OCI-M1 (cell line): ENCODE measurements at places on chromosomes 4 and X.

DNA sequence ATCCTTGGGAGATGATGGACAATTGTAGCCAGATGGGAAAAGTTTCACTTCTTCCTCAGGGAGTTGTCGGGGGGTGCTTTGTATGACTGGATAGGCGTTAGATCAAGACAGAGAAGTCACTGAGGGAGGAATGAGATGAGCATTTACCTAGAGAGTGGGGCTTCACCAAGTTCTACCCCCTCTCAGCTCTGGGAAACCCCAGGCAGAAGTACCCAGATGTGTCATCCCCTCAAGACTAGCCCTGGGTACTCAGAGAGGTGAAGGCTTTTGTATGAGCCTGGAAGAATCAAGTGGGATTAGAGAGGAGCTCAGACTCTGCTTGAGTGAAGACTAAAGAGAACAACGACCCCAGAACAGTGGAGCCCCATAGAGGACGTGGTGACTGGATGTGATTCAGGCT, 1.9 kb downstream of the MAGEB1 start:
- no peak for DNase-seq

- DNase-seq, result no peak
These were observed 44.5 kb downstream of the MGST2 start for GRCh38 chr4:139710073-139710472.

DNA sequence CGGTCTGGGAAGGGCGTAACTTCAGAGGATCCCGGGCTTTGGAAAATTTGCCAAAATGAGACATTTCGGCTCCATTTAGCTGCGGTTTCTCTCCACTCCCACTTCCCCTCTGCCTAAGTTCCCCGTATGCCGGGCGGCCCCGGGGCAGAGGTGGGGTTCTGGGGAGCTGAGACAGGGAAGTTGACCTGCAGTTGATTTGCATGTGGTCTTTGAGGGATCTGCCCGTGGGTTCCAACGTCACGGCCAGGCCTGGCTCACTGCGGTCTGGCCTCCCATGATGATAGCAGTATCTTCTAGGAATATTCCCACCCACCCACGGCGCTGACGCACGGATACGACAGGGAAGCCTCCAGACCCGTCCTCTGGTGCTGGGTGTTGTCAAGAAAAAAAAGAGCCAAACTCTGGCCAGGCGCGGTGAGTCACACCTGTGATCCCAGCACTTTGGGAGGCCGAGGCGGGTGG, 27.3 kb upstream of the CRLF2 start:
- peak; percentile 80 for DNase-seq

GRCh38 chrX:13077168-13077567, 32.7 kb upstream of the FAM9C start:
- no peak for DNase-seq

- peak; percentile 50 for DNase-seq
These were observed 11.4 kb downstream of the INTS6L start for GRCh38 chrX:135531813-135532212.

- DNase-seq, result no peak
These were observed 99.5 kb upstream of the CTSO start for GRCh38 chr4:156053174-156053573.

- DNase-seq, result no peak
These were observed 28.2 kb downstream of the UVSSA start for GRCh38 chr4:1375051-1375721.

DNA sequence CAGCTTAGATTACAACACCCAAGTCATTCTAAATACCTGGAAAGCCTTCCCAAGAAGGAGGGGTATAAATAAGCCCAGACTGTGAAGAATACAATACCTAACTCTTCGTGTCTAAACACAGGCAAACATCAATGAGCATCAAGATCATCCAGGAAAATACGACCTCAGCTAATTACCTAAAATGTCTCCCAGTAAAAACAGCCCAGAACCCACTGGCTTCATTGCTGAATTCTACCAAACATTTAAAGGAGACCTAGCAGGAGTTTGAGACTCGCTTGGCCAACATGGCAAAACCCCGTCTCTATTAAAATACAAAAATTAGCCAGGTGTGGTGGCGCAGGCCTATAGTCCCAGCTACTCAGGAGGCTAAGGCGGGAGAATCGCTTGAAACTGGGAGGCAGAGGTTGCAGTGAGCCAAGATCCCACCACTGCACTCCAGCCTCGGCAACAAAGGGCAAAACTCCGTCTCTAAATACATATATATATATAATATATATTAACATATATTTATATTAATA, 19.1 kb upstream of the HSFX4 start:
- DNase-seq, result no peak

DNA sequence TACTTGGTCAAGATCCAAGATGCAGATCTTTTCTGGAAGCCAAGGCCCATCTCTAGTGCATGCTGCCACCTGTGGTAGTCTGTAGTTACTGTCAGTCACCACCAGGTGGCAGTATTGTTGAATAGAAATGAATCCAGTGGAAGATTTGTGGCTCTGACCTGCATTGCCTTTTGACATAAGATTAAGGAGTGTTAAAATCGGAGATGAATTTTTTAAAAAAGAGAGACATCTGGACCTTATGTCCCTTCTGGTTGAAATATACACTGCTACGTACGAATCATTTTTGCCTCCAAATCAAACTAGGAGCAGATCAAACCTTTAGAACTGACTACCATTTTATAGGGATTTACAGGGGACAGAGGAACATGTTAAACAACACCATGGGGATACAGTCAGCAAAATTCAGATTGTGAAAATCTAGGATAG, 46.9 kb upstream of the RHOH start:
- DNase-seq, result peak; percentile 92

DNA sequence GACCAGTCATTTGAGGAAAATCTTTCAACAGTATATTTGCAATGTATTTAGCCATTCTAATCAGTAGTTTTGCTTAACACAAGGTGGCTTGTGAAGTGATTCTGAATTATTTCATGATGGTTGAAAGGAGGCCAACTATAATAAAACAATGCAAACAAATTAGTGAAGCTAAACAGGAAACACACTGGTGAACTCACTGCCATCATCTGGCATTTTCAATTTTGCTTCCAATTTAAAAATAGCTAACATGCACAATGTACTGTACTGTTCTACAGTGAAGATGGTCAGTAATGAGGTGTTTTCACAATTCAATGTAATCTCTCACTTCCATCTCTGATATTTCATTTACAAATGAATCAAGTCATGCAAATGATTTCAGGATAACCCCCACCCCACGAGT, 31.1 kb downstream of the PGRMC2 start:
- no peak for DNase-seq

GRCh38 chrX:12771445-12772069, 19.7 kb upstream of the PRPS2 start:
- peak; percentile 83 for DNase-seq

GRCh38 chr4:4461850-4462249, 74.9 kb downstream of the NSG1 start:
- DNase-seq, result no peak

DNA sequence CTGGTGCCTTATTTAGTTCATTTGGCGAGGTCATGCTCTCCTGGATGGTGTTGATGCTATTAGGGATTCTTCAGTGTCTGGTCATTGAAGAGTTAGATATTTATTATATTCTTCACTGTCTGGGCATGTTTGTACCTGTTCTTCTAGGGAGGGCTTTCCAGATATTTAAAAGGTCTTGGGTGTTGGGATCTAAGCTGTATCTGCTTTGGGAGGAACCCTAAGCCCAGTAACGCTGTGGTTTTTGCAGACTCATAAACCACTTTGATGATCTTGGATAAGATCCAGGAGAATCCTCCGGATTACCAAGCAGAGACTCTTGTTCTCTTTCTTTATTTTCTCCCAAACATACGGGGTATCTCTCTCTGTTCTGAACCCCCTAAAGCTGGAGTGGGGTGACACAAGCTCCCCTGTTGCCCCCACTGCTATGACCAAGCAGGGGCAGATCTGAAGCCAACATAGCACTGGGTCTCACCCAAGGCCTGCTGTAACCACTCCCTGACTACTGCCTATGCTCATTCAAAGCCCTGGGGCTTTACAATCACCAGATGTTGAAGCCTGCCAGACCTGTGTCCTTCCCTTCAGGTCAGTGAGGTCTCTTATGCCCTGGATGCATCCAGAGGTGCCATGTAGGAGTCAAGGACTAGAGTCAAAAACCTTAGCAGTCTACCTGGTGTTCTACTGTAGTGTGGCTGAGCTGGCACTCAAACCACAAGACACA, 187.6 kb downstream of the GUCY2F start:
- no peak for DNase-seq

- no peak for DNase-seq
These were observed 526.5 kb downstream of the TRIML1 start for GRCh38 chr4:188665491-188666457.

GRCh38 chr4:8039290-8039689, 99.6 kb upstream of the AFAP1 start:
- DNase-seq, result no peak

GRCh38 chr4:162981823-162982222, 184.9 kb downstream of the NAF1 start:
- DNase-seq, result no peak

DNA sequence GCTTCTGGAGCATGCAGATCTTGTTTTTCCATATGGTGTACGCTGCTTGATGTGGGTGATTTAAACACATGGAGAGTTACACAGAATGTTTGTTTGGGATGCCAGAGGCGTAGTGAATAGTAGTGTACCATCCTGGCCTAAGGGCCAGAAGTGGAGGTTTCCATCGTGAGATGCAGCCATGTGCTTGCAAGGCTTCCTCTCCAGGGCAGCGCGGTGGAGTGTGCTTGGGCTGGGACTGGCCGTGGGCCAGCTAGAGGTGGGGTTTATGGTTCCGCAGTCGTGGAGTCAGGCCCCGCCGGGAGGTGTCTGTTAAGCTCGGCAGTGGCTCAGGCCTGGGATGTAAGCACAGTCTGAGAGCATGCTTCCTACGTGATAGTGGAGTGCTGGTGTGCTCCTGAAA, 14.0 kb downstream of the STOX2 start:
- DNase-seq, result no peak

DNA sequence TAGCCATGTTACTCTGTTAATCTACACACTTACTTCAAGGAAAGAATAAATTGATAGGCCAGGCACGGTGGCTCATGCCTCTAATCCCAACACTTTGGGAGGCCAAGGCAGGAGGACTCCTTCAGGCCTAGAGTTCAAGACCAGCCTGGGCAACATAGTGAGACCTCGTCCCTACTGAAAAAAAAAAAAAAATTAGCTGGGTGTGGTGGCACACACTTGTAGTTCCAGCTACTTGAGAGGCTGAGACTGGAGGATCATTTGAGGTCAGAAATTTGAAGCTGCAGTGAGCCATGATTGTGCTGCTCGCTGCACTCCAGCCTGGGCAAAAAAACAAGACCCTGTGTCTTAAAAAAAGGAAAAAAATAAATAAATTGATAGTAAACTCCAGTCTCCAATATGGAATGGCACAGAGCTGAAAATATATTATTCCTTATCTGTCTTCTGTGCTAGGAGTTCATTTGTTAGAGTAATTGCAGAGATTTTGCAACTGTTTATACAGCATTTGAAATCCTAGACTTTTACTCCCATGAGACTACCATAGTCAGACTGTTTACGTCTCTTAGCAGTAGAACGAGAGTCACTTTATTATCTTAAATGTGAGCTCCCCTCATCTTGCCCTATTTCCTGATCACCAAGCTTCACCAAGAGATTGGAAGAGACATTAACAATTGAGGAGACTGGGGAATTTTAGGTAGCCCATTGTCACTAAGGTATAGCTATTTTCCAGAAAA, 18.8 kb upstream of the TMEM131L start:
- DNase-seq, result no peak

DNA sequence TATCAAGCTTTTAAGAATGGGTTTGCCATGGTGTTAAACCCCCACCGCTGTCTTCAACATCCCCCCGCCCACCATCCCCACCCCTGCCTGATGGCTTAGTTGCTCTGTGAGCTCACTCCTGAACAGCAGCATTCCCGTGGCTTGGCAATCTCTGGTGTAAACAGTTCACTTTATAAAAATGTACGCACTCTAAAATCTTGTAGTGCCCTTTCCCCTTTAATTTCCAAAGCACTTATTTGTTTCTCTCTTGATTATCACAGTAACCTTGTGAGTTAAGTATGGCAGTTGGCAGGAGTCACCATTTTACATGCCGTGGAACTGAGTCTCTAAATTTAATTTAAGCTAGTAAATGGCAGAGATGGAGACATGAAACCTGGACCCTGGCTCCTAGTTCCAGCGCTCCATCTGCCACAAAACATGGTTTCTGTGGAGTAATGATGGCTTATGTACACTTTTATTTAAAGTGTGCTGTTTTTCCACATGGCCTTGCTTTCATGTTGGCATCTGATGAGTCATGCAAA, 123.1 kb downstream of the AFF1 start:
- no peak for DNase-seq

GRCh38 chr4:174749091-174749490, 80.0 kb downstream of the GLRA3 start:
- no peak for DNase-seq

DNA sequence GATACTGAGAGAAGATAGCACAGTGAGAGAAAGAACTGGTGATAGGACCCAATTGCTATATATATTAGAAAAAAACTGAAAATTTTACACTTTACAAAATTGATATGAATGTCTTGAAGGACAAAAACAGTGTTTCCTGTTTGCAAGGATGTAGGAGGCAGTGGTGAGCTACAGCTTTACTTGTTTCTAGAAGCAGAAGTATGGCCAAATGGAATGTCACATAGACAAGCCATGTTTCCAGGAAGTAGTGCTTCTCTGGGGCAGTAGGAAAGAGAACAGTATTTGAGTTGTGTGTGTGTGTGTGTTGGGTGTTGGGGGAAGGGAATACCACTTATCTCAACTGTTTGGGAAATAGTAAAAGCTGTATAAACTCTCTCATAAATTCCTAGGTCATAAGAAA, 60.9 kb upstream of the IBSP start:
- DNase-seq, result peak; percentile 36

- no peak for DNase-seq
These were observed 520.3 kb downstream of the ARAP2 start for GRCh38 chr4:35723973-35724372.

- no peak for DNase-seq
These were observed 1.8 kb upstream of the JADE3 start for GRCh38 chrX:46910415-46910814.

- no peak for DNase-seq
These were observed 87.1 kb downstream of the DHX15 start for GRCh38 chr4:24497221-24497620.

- peak; percentile 88 for DNase-seq
These were observed 180.7 kb downstream of the GASK1B start for GRCh38 chr4:157992038-157992705.

DNA sequence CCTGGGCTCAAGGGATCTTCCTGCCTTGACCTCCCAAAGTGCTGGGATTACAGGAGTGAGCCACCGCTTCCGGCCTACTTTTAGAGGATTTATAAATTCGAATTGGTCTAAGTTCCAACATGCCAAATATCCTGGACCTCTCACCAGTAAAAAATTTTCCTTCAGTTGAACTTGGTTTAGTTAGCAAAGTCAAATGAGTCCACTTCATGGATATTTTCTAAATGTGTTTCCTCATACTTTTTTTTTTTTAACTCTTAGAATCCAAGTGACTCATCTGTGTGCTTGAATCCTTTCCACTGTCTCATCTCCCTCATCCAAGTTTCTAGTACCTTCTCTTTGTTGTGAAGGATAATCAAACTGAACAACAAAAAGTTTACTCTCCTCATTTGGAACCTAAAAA, 49.7 kb downstream of the RBM47 start:
- no peak for DNase-seq
